Aorta (tissue), 5 donors: ENCODE measurements at places on chromosomes 2 and 18. TPM values are rescaled to one million over a fixed set of nuclear protein-coding genes. Genes with fewer than 3 reads are reported as not detected.
A peak's percentile ranks its signal among the peaks of the same experiment; 100 is the strongest.

- H3K27ac ChIP-seq: no peak overlapping the region
- no peaks in the 10 kb centered on the region for H3K4me1 ChIP-seq
- no peaks in the 10 kb centered on the region for H3K27me3 ChIP-seq
- no peak overlapping the region for H3K4me3 ChIP-seq
- no peaks in the 10 kb centered on the region for H3K36me3 ChIP-seq
These were observed 2.4 kb upstream of the ASB1 start for GRCh38 chr2:238424313-238424700.

RRM2 gene
- 1.8 TPM for total RNA-seq

TMEM131 gene
- total RNA-seq: 37.7 TPM

DNA sequence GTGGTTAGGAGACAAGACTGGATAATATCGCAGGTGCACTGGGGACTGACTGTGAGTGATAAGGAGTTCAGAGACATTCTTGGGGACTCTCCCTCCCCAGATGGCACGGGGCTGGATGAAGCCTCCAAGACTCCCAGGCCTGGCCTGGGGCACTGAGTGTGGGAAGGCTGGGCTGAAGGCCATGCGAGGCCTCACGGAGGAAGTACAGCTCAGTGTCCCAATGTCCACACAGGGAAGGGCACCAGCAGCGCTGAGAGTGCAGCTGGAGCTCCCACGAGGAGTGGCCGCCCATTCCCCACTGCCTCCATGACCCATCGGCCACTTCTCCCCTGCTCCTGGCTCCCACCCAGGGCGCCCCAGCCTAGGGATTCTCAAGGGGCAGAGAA is 6.5 kb downstream of the MFSD2B start:
- H3K27me3 ChIP-seq: no peaks in the 10 kb centered on the region
- no peaks in the 10 kb centered on the region for H3K4me1 ChIP-seq
- H3K27ac ChIP-seq: no peak overlapping the region
- no peaks in the 10 kb centered on the region for H3K36me3 ChIP-seq
- no peak for DNase-seq

GRCh38 chr18:31206787-31207381 is 44.2 kb upstream of the DSC1 start:
- H3K4me1 ChIP-seq: no peaks in the 10 kb centered on the region
- no peak overlapping the region for H3K27ac ChIP-seq
- no peaks in the 10 kb centered on the region for H3K27me3 ChIP-seq
- no peak overlapping the region for H3K4me3 ChIP-seq

- DNase-seq: no peak
- no peak overlapping the region for H3K27ac ChIP-seq
- no peaks in the 10 kb centered on the region for H3K27me3 ChIP-seq
- no peak overlapping the region for H3K4me3 ChIP-seq
- H3K36me3 ChIP-seq: no peaks in the 10 kb centered on the region
These were observed 8.6 kb upstream of the CNDP1 start for GRCh38 chr18:74525741-74526140.

DNA sequence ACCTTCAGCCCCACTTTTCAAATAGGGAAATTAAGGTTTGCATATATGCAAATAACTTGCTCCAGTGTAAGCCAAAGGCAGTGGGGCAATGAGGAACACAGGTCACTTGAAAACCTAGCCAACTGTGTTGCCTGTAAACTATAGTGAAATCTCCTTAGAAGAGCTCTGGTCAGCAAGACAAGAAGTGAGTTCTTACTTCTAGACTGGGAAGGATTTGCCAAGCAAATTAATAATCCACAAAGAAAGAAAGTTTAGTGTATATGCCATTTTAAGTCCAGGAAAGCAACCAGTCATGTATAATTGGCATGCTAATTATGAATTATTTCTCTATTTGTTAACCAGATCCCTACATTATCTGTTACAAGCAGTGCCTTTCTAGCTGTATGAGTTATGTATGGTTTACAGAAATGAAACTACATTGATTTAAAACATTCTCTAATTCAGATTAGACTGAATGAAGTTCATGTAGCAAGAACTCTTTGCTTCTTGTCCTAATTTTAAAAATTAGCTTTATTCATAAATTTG is 129.9 kb downstream of the MTX2 start:
- no peak overlapping the region for H3K4me3 ChIP-seq
- no peaks in the 10 kb centered on the region for H3K27me3 ChIP-seq
- H3K27ac ChIP-seq: no peak overlapping the region
- H3K36me3 ChIP-seq: no peaks in the 10 kb centered on the region
- DNase-seq: no peak
- H3K4me1 ChIP-seq: no peaks in the 10 kb centered on the region

AQP12A gene
- total RNA-seq: not detected

- no peaks in the 10 kb centered on the region for H3K27me3 ChIP-seq
- no peak overlapping the region for H3K4me3 ChIP-seq
- no peak overlapping the region for H3K27ac ChIP-seq
- no peaks in the 10 kb centered on the region for H3K4me1 ChIP-seq
These were observed 36.5 kb downstream of the ANO7 start for GRCh38 chr2:241224851-241225438.

PCARE gene
- total RNA-seq: not detected

PROM2 gene
- 1.4 TPM for total RNA-seq

DNA sequence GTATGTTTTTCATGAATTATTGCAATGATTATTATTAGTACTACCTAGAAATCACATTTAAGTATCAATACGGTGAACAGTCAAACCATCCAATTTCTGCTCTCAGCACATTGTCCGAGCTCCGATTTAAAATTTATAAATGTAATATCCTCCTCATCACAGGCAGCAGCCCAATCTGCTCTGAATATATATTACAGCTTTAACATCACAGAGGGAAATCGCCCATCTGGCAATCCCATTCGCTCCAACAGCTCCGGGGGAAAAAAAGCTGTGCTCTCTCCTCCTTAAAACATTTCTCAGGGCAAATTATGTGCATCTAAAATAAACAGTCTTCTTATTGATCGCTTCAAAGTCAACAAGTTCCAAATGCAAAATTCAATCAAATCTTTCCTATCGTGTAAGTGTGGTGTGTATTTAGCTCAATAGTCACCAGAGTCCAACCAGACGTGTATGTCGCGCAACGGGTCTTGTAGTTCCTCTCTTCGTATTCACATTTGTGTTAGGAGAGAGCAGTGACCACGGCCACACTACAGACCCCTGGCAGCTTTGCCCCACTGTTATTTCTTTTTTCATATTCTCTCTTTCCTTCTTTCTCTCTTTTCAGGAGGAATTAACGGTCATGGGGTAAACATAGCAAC is 2.4 kb downstream of the FIGN start:
- H3K36me3 ChIP-seq: no peaks in the 10 kb centered on the region
- H3K4me1 ChIP-seq: no peaks in the 10 kb centered on the region
- no peak for DNase-seq
- H3K4me3 ChIP-seq: peak overlapping the region; percentile 100

TMEM178A gene
- 2.0 TPM for total RNA-seq
